ENCODE measurements at places on chromosomes 2 and 18. TPM values are rescaled to one million over a fixed set of nuclear protein-coding genes. Genes with fewer than 3 reads are reported as not detected.

IL1RL2 gene
- 0.15 TPM for total RNA-seq

CPLX4 gene
- not detected for total RNA-seq

DLX1 gene
- 0.16 TPM for total RNA-seq

RGPD4 gene
- total RNA-seq: 0.06 TPM

WDSUB1 gene
- 5.8 TPM for total RNA-seq

DBI gene
- total RNA-seq: 227 TPM

RIT2 gene
- total RNA-seq: not detected

IL37 gene
- total RNA-seq: not detected

All from left cardiac atrium (tissue), 4 donors.